RPMI8226 (cell line): ENCODE measurements at places on chromosomes 12 and 14.

DNA sequence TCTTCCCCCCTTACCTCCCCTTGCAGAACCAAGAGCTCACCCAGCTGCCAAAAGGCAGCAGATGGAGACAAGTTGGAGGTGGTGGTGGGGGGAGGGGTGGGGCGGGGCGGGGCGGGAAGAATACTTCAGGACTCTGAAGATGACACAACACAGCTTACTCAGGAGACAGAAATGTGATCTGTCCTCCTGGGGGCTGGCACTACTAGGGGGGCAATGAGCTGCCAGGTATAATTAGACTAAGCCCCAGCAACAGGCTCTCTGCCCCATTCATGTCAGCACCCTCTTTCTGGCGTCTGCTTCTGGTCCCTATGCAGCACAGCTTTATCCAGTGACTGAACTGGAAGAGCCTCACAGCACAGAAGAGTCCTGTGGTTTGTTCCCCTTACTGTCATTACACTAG is 407.0 kb downstream of the MED13L start:
- DNase-seq, result no peak

- no peak for DNase-seq
Measured at GRCh38 chr12:72774023-72774422, 501.9 kb downstream of the TRHDE start.

- no peak for DNase-seq
Measured at GRCh38 chr12:108798551-108799221, 58.7 kb downstream of the SSH1 start.

DNA sequence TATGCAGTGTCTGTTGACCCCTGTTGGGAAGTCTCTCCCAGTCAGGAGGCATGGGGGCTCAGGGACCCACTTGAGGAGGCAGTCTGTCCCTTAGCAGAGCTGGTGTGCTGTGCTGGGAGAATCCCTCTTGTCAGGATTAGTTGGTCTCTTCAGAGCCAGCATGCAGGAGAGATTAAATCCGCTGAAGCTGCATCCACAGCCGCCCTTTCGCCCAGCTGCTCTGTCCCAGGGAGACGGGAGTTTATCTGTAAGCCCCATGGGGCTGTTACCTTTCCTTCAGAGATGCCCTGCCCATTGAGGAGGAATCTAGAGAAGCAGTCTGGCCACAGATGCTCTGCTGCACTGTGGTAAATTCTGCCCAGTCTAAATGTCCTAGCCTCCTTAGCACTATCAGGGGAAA is 13.1 kb upstream of the KLRC1 start:
- DNase-seq, result no peak

DNA sequence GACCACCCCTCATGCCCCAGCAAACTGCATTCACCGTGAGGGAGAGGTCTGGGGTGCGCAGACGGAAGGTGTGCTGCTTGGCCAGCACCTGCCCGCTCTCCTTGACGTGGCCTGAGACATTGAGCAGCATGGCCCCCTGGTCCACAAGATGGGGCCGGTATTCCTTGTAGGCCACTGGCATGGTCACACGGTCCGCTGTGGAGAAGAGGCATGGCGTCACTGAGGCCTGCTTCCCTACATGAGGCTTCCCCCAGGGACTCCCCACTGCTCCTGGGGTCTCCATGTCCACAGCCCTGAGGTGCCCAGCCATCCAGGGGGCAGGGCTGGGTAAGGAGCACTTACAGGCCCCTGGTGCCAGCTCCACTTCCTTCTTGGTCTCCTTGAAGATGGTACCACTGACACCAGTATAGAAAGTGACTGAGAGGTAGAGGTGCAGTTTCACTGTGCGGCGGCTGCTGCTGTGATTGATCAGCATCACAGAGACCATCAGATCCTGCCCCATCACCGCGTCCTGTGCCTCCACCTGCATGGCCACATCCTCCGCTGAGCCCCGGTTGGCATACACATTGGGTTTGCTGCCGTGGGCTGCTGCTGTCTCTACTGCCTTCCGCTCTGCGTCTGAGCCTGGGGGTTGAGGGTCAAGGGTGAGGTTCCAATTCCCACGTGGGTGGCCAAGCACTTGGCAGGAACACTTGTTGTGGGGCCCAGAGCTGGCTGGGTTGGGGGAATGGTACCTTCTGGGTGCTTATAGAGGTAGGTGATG is 8.2 kb downstream of the TGM1 start:
- no peak for DNase-seq

GRCh38 chr12:128871516-128871892 is 18.2 kb downstream of the GLT1D1 start:
- DNase-seq, result no peak

DNA sequence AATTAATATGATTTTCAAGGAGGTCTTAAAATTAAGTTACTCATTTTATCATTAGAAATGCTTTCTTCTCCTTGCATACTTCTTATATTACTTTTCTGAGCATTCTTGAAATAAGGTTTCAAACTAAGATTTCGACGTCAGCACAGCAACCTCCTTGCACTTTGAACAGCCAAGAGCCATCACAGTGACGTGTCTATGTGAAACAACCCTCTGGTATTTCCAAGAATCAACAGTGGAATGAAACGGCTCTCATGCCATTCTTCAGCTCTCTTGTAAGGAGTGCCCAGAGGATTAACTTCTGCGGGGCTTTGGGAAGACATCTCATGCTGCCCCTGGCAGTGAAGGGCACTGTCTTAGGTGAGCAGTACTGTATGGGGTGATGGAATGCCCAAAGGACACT is 109.2 kb downstream of the EFCAB11 start:
- DNase-seq, result no peak

- no peak for DNase-seq
Measured at GRCh38 chr12:91177381-91177780, 5.2 kb downstream of the DCN start.

DNA sequence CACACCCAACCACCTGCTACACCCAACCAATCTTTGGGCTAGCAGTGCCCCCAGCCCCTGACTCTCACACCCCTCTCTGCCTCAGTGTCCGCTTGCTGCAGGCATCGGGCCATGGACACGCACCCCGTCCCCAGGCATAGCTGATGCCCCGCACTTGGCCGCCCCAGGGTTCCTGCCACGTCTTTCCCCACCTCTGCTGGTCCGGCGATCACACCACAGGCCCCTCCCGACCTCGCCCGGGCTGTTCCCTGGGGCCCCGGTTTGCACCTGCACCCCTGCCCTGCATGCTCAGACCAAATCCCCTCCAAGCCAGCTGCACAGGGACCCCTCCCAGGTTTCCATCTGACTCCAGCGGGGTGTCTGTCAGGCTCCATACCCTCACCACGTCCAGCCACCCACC is 38.3 kb downstream of the BEGAIN start:
- DNase-seq, result no peak

DNA sequence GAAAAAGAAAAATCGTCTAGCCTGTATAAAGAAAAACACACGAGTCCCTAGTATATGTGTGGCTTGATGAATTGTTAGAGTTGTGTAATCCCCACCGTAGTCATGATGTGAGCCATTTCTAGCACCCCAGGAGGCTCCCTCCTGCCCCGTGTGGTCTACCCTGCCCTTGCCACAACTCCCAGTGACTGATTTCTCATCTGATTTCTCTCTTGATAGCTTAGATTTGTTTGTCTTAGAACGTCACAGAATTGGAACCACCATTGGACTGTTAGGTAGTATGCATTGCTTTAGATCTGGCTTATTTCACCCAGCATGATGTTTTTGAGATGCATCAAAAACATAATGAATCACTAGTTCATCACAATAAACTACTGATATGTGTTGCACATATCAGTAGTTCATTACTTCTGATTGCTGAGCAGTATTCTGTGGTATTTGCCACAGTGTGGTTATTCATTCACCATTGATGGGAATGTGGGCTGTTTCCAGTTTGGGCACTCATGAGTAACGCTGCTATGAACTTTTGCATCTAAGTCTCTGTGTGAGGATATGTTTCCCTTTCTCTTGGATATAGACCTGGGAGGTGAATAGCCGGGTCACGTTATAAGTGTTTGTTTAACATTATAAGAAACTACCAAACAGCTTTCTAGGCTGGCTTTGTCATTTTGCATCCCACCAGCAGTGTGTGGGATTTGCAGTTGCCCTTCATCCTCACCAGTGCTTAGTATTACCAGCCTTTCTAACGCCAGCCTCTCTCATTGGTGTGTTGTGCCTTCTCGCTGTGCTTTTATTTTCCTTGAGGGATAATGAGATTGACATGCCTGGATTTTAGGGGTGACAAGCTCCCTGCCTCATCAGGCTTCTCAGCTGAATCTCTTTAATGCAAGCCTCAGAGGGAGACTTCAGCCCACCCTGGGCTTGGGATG is 31.9 kb upstream of the NCOR2 start:
- no peak for DNase-seq

DNA sequence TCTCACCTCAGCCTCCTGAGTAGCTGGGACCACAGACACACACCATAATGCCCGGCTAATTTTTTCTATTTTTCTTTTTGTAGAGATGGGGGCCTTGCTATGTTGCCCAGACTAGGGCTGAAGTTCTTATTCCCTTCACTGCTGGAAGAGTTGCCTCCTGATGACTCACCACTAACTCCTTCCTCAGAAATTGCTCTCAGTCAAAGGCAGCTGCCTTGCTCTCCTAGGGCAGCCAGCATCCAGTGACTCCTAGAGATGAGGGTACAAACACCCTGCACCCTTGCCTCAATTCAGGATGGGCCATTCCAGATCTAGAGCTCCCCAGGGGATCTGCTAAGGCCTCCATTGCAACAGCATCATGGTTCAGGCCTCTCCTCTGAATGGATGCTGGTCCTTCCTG is 54.0 kb upstream of the RASSF8 start:
- no peak for DNase-seq

DNA sequence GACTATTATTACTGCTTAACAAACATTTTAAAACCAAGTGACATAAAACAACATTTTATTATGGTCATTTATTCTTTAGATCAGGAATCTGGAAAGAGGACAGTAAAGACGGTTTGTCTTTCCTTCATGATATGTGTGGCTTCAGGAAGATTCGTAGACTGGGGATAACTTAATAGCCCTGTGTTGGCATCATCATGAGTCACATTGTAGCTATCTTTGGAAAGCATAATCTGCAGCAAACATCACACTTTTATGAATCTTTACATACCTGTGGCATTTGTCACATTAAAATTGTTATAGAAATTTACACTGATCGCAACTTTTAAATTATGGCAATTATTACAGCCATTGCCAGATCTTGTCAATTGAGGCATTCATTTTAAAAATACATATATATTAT is 397.1 kb downstream of the NOVA1 start:
- DNase-seq, result no peak

GRCh38 chr14:58656671-58657411 is 19.1 kb downstream of the DACT1 start:
- DNase-seq, result no peak
